LoVo (cell line): ENCODE measurements at places on chromosomes 1 and 21.

- no peak for DNase-seq
Measured at GRCh38 chr21:43819511-43820405, 30.4 kb downstream of the RRP1 start.

GRCh38 chr1:33460947-33461629 is 11.4 kb upstream of the ZSCAN20 start:
- no peak for DNase-seq

DNA sequence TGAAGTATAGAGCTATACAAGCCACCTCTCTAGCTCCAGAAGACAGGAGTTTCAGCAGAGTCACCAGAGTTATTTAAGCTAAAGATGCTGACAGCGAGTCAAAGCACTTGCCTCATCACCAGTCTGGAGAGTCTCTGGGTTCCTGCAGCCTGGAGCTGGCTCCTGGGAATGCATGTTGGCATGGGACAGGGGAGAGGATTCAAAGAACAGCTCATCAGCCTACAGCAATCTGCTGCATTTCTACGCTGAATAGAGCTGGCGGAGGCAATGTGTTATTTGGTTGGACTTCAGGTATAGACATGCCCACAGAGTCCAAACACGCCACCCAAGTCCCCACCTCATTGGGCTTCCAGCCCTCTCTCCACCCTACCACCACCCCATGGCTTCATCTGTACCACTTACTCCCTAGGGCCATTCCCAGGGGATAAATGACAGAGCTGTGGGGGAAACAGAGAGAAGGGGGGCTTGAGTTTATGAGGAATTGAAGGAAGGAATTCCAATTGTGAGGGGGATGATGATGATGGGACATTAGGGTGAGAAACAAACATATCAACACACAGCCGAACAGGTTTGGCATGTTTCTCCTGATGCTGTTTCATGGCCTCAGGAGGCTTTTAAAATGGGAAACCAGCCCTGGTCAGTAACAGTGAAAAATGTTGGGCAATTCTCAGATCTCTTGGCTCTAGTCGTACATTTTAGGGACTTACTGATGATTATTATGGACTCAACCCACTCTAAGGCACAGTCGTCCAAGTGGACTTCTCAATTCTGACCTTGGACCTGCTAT is 58.4 kb downstream of the PLEKHA6 start:
- no peak for DNase-seq

GRCh38 chr1:162383091-162383490 is 1.6 kb downstream of the C1orf226 start:
- no peak for DNase-seq

DNA sequence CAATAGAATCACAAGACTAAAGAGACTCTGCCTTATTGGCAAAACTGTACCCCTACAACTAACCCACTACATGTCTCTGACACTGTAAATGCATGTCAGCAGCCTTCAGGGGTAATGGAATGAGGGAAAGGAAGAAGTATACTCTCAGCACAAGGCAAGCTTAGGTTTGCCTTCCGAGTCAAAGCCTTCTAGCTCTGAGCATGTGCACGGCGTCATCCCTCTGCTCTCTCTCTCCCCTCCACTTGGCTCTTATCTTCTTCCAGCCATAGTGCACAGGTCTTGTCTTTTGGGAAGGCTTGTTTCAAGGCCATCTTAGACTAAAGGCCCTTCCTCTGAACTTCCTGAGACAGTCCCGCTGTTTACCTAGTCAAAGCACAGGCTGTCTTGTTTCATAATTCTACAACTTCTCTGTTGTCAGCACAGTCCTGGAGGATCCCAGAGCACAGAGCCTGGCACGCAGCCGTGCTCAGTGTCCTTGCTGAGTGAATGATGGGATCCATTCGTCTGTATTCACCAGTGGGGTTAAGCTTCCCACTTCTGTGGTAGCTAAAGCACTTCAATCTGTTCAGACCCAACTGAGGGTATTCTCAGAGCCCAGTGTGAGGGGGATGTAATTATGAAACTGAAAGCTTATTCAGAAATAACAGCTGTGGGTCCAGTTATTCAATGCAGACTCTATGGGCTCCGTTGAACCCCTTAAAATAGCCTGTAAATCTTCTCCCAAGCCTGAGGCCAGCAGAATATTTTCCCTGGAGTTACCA is 166.5 kb upstream of the PLD5 start:
- DNase-seq: no peak

GRCh38 chr1:9086796-9087195 is 17.4 kb upstream of the SLC2A5 start:
- DNase-seq: no peak

GRCh38 chr1:100718581-100718980 is 961 bp upstream of the VCAM1 start:
- no peak for DNase-seq

DNA sequence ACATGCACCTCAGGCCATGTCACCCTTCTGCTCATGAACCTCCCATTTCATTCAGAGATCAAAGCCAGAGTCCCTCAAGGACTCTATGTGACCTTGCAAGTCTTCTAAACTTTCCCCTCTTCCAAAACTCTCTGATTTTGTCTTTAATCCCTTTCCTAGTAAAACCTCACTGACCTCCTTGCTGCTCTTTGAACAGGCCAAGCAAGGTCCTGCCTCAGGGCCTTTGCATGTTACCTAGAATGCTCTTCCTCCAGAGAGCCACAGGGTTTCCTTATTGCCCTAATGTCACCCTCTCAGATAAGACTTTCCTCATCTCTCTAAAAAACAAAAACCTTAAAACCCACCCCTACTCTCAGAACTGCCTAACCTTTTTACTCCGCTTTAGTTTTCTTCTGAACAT is 26.6 kb downstream of the IL23R start:
- DNase-seq: no peak

DNA sequence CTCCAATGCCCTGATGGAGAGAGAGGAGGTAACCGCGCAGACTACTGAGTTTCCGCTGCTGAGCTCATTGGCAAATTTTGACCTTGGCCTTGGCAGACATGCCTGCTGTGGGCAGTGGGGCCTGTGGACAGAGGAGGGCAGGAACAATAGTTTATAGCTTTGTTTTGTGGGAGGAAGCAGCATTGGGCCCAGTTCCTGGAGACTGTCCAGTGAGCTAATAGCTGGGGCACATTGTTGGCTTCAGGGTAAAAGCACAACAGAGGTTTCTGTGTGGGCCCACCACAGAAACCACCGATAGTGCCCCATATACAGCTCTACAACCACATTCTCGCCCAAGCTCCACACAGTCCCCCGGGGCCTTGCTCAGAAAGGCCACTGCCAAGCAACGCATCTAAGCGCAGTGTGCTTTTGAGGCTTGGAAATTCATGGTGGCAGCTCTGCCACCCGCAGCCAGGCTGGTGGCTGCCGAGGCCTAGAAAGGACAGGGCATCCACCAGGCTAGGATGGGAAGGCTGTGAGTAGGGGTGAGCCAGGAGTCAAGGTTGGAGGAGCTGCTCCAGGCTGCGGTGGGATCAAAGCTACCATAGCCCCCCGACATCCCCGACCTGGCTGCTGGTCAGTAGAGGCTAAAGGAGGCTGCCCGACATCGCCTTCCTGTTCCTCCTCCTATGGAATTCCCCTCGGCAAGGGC is 43.2 kb downstream of the NEK2 start:
- no peak for DNase-seq

GRCh38 chr1:229368347-229368746 is 25.5 kb upstream of the CCSAP start:
- no peak for DNase-seq

GRCh38 chr1:26302733-26303405 is 3.6 kb downstream of the UBXN11 start:
- peak; percentile 52 for DNase-seq

DNA sequence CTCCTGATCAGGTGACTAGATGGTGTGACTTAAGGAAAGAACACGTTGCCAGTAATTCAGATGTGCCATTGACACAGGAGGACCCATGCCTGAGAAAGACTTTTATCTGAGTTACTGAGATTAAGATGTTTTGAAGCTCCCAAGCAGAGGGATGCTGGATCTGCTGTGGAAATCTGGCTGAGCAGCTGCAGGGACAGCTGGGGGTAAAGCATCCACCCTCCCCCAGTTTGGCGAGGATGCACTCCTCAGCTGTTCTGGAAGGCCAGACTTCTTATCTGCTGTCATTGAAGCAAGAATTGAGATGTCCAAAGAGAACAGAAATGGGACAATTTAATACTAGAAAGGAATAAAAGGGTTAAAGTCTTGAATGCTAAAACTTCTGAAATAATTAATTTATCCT is 25.7 kb downstream of the TTC3 start:
- no peak for DNase-seq

DNA sequence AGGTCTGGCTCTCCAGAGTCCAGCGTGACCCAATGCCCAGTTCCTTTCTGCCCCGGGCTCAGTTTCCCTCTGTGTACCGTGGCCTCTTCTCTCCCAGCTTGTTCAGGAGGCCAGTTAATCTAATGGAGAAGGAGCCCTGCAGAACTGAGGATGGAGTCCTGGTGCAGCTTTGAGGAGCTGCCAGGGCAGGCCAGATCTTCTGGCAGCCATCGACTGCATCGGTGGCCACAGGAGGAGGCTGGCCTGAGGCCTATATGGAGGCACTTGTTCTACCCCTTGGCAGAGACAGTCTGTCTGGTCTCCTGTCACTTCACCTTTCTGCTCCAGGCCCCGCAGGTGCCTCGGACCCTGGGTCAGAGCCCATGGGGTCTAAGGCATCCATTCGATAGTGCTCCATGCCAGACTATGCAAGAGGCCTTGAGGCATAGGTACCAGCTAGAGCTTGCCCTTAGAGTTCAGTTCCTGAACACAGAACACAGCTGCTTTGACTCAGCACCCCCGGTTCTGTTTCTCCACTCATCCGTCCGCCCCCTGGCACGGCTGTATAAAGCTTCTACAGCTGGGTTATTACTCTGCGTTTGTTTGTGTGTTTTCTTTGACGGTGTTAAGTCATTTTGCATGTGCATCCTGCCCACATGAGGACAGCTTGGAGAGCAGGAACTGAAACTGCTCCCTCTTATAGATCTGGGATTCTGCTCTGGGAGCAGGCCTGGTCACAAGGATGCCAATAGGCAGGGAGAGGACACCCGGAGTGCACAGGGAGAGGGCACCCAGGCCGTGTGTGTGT is 18.5 kb upstream of the LRRN2 start:
- no peak for DNase-seq

DNA sequence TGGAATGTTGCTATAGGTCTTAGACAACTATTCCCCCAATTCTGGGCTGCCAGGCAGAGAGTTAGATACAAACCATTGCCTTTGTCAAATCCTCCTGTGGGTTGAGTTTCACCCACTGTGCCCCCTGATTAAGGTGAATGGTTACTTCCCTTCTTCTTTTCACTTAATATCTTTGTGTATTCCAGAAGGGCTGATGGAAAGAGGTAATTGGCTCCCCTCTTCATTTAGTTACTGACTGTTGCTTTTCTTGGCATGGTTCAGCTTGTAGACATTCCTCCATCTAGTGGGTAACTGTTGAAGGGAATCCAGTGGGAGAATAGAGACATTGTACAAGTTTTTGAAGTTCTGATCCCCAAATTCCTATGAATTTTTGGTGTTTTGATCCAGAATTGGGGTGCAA is 43.8 kb upstream of the MACF1 start:
- DNase-seq: no peak

DNA sequence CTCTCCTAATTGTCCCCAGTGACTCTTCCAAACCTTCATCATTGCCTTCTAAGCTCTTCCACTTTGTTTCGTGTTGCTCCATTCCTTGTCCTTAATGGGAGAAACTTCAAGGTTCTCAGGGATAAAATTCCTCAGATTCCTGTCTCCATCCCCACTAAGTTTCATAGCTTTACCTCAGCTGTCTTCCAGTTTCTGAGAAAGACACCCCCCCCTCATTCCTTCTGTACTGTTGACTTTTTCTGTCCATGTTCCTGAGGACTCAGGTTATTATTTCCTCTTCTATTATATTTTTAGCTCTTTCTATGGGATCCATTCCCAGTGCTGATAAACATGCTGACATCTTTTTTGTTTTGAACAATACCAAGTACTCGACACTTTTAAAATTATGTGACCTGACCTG is 215.3 kb upstream of the PTGFR start:
- no peak for DNase-seq

DNA sequence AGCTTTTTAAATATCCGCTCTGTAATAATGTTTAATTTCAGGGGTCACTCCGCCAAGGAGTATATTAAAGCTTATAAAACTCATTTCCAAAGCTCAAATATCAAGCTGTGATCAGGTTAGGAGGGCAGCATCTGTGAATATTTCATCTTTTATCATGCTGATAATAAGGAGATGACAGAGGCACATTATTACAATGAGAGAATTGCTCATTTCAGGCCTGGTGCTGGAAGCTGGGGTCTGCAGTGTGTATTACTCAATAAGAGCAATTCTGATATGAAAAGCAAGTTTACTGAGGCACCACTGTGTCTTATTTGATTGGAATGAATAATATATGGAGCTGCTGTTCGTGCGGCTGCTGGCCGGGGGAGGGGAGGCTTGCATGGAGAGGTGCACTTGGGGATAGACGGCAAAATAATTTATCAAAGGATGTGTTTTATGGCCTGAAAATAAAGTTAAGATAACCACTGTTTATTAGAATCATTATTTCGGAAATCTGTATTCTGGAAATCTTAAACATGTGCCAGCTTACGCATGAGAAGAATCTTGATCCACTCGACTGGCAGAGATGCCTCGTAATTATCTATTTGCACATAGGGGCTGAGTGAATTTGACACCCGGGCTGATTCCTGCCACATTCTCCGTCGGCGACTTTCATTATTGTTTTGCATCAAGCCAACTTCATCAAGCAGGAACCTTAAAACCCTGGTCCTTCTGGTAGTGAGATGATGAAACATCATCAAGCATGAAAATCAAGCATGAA is 173.2 kb downstream of the RRAGC start:
- DNase-seq: no peak

GRCh38 chr1:244962130-244962529 is 97.8 kb upstream of the HNRNPU start:
- no peak for DNase-seq

DNA sequence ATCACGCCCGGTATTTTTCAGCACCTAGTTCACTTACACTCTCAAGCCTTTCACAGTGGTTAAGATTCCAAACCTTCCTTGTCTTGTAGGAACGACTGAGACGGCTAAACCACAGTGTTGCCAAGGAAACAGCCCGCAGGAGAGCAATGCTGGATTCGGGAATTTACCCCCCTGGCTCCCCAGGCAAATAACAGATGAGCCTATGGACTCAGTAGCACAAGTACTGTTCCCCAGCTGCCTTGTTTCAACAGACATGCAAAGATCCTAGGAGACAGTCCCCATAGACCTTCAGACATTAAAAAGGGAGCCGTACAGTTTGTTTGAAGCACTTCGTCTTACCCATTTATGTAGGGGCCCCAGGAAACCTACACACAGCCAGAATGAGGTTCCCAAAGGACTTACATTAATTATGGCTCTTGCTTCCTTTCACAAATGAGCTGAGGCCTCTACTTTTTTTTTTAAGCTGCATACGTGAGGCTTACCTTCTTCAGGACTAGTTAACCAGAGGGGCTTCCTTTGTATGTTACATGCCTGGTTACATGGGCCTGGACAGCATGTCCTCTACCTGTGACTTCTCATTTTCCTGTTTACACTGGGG is 2.7 kb downstream of the SNAPIN start:
- no peak for DNase-seq

DNA sequence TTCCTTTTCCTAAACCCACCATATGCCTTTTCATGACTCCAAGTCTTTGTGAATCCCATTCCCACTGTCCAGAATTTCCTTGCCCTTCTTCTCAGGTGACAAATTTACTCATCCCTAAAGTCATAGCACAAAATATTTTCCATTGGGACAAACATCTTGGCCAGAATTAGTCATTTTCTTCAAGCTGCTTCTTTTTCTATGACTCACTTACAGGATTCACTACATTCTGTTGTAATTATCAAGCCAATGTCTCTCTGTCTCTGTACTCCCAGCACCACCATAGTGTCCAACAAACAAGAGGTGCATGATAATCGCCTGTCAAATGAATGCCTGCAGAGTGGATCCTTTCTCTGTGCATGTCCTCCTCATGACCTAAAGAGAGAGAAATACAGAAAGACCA is 37.8 kb downstream of the SGIP1 start:
- DNase-seq: no peak
